CD8-positive, alpha-beta memory T cell (primary cell): ENCODE measurements at places on chromosomes 1 and 21.

- no peak for DNase-seq
Measured at GRCh38 chr1:166972193-166972592, 3.1 kb downstream of the ILDR2 start.

- DNase-seq, result no peak
Measured at GRCh38 chr21:40466893-40467483, 380.0 kb downstream of the DSCAM start.

- no peak for DNase-seq
Measured at GRCh38 chr1:29379443-29380073, 143.2 kb downstream of the PTPRU start.

DNA sequence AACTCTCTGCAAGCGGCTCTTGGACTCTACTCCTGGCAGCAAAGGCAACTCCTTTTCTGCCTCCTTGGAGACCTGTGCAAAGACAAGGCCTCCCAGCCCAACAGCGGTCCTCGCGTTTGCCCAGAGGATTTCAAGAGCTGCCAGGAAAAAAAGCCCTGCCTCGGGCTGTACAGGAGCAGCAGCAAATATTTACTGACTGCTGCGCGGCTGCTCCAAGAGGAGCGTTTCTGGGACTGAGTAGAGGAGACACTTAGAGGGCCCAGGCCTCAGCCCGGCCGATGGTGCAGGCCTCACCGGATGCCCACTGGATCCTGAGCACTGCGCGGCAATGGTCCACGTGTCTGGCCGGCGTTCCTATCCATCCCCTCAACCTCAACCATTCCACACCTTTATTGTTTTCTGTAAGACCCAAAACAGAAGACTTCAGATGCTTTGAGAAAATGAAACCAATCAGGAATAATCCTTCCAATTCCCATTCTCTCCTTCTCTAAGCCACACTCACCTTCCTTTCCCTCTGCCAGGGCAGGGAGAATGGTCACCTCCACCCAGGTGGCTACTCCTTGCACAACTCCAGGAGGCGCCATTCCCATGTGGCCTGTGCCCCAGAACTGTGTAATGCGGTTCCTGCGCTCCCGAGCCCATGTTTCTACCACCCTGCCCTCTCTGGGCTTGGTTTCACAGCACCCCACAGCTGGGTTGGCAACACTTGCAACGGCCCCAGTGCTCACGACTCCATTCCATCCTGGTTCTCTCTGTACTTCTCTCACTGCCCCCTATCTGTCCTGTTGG lies 215.8 kb downstream of the TRABD2B start:
- DNase-seq, result no peak

- DNase-seq, result no peak
Measured at GRCh38 chr21:28152732-28153131, 839.9 kb downstream of the LTN1 start.
